ENCODE measurements at places on chromosomes 12 and 14. TPM values are rescaled to one million over a fixed set of nuclear protein-coding genes. Genes with fewer than 3 reads are reported as not detected.

TAS2R13 gene
- polyA plus RNA-seq = 0.14 TPM

IGF1 gene
- polyA plus RNA-seq = not detected

JDP2 gene
- 9.5 TPM for polyA plus RNA-seq

HNF1A gene
- polyA plus RNA-seq = not detected

DNAI7 gene
- 0.02 TPM for polyA plus RNA-seq

BEGAIN gene
- 0.28 TPM for polyA plus RNA-seq

GABARAPL1 gene
- 15.6 TPM for polyA plus RNA-seq

MMP19 gene
- polyA plus RNA-seq = 2.2 TPM

KRT7 gene
- polyA plus RNA-seq = 117 TPM

SSTR1 gene
- polyA plus RNA-seq = not detected

GRIP1 gene
- 6.7 TPM for polyA plus RNA-seq

GARIN6 gene
- not detected for polyA plus RNA-seq

LHX5 gene
- polyA plus RNA-seq = 0.10 TPM

MEG3 gene
- polyA plus RNA-seq = 5.6 TPM

RFX4 gene
- not detected for polyA plus RNA-seq

RNASE3 gene
- not detected for polyA plus RNA-seq

IFNG-AS1 gene
- not detected for polyA plus RNA-seq

PTPRO gene
- 0.14 TPM for polyA plus RNA-seq

PHLDA1 gene
- polyA plus RNA-seq = 107 TPM

BAG5 gene
- 6.9 TPM for polyA plus RNA-seq

MANSC4 gene
- 0.59 TPM for polyA plus RNA-seq

ZNF891 gene
- 0.64 TPM for polyA plus RNA-seq

TBX3 gene
- polyA plus RNA-seq = 5.3 TPM

All from keratinocyte (primary cell).